PC-9 (cell line): ENCODE measurements at places on chromosomes 6 and 20. TPM values are rescaled to one million over a fixed set of nuclear protein-coding genes. Genes with fewer than 3 reads are reported as not detected.

GRCh38 chr6:36979347-36979742 is 6.7 kb downstream of the MTCH1 start:
- H3K4me3 ChIP-seq = no peak overlapping the region
- peaks cover 17% of the 10 kb centered on the region for H3K4me1 ChIP-seq
- no peak for DNase-seq
- no peaks in the 10 kb centered on the region for H3K27me3 ChIP-seq
- peaks cover 49% of the 10 kb centered on the region for H3K36me3 ChIP-seq

PBOV1 gene
- total RNA-seq = not detected in 2 replicates

- no peaks in the 10 kb centered on the region for H3K36me3 ChIP-seq
- no peak overlapping the region for H3K4me3 ChIP-seq
- H3K27me3 ChIP-seq = peaks cover 15% of the 10 kb centered on the region; the same call in 1 of the 2 replicates
- no peaks in the 10 kb centered on the region for H3K4me1 ChIP-seq
- DNase-seq = no peak
These were observed 94.5 kb upstream of the FOXP4 start for GRCh38 chr6:41451515-41452163.

DNA sequence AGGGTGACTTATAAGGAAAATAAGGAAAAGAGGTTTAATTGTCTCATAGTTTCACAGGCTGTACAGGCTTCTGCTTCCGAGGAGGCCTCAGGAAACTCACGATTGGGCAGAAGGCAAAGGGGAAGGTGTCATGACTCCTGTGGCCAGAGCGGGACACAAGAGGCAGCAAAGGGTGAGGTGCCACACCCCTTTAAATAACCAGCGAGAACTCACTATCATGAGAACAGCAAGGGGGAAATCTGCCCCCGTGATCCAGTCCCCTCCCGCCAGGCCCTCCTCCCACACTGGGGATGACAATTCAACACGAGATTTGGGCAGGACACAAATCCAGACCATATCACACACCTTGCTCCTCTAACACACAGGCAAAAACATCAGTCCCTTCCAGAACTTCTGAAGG is 254.0 kb downstream of the DLL1 start:
- H3K27ac ChIP-seq = no peak overlapping the region
- no peaks in the 10 kb centered on the region for H3K4me1 ChIP-seq
- H3K4me3 ChIP-seq = no peak overlapping the region
- no peaks in the 10 kb centered on the region for H3K36me3 ChIP-seq
- H3K27me3 ChIP-seq = peaks cover 93% of the 10 kb centered on the region

MLN gene
- not detected in 2 replicates for total RNA-seq

- no peaks in the 10 kb centered on the region for H3K27me3 ChIP-seq
- no peak overlapping the region for H3K27ac ChIP-seq
- H3K36me3 ChIP-seq = no peaks in the 10 kb centered on the region
- no peak for DNase-seq
- no peaks in the 10 kb centered on the region for H3K4me1 ChIP-seq
These were observed 824.8 kb upstream of the FLRT3 start for GRCh38 chr20:15162079-15162647.

- no peaks in the 10 kb centered on the region for H3K36me3 ChIP-seq
- no peak overlapping the region for H3K4me3 ChIP-seq
- no peak for DNase-seq
These were observed 81.8 kb upstream of the EYA4 start for GRCh38 chr6:133159255-133159795.

DNA sequence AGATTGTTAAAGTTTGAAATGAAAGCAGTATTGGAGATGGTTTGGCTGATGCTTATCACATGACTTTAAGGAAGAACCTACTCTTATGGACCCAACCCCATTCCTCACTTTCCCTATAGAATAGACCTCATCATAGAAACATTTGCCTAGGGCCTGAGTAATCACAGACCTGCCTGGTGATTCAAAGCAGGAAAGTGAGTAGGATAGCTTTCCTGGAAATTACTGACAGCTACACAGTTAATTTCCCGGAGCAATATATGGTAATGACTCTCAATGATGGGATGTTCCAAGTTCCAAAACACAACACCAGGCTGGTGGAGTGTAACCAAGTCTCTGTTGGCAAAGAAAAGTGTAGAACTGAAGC is 233.8 kb downstream of the SIM1 start:
- peak; percentile 46 for DNase-seq
- H3K27ac ChIP-seq = no peak overlapping the region
- H3K4me3 ChIP-seq = no peak overlapping the region

ENPP4 gene
- 6.2 and 7.1 TPM in 2 replicates for total RNA-seq

FAM217A gene
- not detected in 2 replicates for total RNA-seq

DNA sequence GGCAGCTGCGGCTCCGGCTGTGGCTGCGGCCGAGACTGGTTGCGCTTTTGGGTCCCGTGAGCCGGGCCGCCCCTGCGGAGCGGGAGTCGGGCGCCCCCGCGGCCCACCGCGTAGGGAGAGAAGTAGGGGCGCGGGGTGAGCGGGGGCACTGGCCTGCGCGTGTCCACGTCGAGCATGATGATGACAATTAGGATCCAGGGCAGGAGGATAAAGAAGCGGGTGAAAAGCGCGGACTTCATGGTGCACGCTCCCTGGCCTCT is 739 bp downstream of the B3GAT2 start:
- peak overlapping the region; percentile 8; the same call in 1 of the 2 replicates for H3K4me3 ChIP-seq
- H3K4me1 ChIP-seq = no peaks in the 10 kb centered on the region
- H3K36me3 ChIP-seq = no peaks in the 10 kb centered on the region

ARFGAP1 gene
- 89.0 and 101 TPM in 2 replicates for total RNA-seq

ZSCAN16 gene
- total RNA-seq = 5.6 and 5.9 TPM in 2 replicates

DNA sequence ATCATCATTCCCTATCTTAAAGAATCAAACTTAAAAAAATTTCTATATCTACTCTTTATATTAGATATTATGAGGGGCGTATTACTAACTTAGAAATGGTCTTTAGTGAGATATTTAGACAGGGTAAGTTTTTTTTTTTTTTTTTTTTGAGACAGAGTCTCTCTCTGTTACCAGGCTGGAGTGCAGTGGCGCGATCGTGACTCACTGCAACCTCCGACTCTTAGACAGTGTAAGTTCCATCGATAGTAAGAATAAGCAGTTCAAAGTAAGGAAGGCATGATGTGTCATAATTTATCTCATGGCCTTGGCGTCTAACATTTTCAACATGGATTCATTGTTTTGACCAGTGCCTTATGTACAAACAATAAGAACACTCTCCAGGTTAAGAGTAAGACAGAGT is 72.4 kb downstream of the MLIP start:
- no peak overlapping the region for H3K27ac ChIP-seq
- no peaks in the 10 kb centered on the region for H3K36me3 ChIP-seq
- no peak for DNase-seq
- no peak overlapping the region for H3K4me3 ChIP-seq

GRCh38 chr6:14217728-14218518 is 100.4 kb downstream of the CD83 start:
- H3K36me3 ChIP-seq = no peaks in the 10 kb centered on the region
- H3K4me1 ChIP-seq = no peaks in the 10 kb centered on the region
- H3K4me3 ChIP-seq = no peak overlapping the region
- DNase-seq = no peak
- H3K27me3 ChIP-seq = no peaks in the 10 kb centered on the region

CTAGE9 gene
- total RNA-seq = not detected in 2 replicates

DNA sequence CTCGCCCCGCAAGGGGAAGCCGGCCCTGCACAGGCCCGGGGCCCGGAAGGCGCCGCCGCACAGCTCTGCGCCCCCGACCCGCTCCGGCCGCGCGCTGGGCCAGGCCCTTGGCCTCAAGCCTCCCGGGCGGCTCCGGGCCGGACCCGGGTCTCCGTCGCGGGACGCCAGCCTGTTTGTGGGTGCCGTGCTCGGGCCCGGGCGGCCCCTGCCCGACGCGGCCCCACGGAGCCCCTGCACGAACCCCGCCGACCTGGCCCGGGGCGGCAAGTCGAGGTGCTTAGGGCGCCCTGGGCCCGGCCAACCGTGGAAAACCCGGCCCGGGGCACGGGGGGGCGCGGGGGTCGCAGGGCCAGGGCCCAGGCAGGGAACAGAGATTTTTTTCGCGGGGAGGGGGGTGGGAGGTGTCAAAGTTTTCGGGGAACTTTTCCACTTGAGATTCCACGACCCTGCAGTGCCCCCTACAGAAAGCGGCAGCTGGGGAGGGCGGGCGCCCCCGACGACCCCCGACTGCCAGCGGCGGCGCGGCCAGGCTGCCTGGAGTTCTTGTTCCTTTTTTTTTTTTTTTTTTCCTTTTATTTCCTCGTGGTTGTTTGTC is 805 bp upstream of the STX16 start:
- peaks cover 32% of the 10 kb centered on the region for H3K4me1 ChIP-seq
- no peaks in the 10 kb centered on the region for H3K27me3 ChIP-seq
- H3K36me3 ChIP-seq = peaks cover 8% of the 10 kb centered on the region; the same call in 1 of the 2 replicates
- peak overlapping the region; percentile 95 for H3K4me3 ChIP-seq

- H3K27ac ChIP-seq = no peak overlapping the region
- H3K4me1 ChIP-seq = no peaks in the 10 kb centered on the region
- no peak for DNase-seq
- no peaks in the 10 kb centered on the region for H3K27me3 ChIP-seq
- H3K4me3 ChIP-seq = no peak overlapping the region
- H3K36me3 ChIP-seq = no peaks in the 10 kb centered on the region
These were observed 535.0 kb downstream of the PKHD1 start for GRCh38 chr6:51552435-51552834.

ADTRP gene
- total RNA-seq = 4.1 and 7.9 TPM in 2 replicates

- DNase-seq = no peak
- H3K4me1 ChIP-seq = no peaks in the 10 kb centered on the region
- no peak overlapping the region for H3K27ac ChIP-seq
- no peaks in the 10 kb centered on the region for H3K27me3 ChIP-seq
- H3K4me3 ChIP-seq = no peak overlapping the region
- H3K36me3 ChIP-seq = no peaks in the 10 kb centered on the region
These were observed 83.0 kb downstream of the SLC22A3 start for GRCh38 chr6:160431226-160431625.

GRCh38 chr6:159999240-159999671 is 30.4 kb downstream of the IGF2R start:
- no peak overlapping the region for H3K4me3 ChIP-seq
- no peak for DNase-seq
- no peaks in the 10 kb centered on the region for H3K27me3 ChIP-seq
- peaks cover 11% of the 10 kb centered on the region; the same call in 1 of the 2 replicates for H3K36me3 ChIP-seq
- no peaks in the 10 kb centered on the region for H3K4me1 ChIP-seq

PRR18 gene
- total RNA-seq = not detected in 2 replicates

DNA sequence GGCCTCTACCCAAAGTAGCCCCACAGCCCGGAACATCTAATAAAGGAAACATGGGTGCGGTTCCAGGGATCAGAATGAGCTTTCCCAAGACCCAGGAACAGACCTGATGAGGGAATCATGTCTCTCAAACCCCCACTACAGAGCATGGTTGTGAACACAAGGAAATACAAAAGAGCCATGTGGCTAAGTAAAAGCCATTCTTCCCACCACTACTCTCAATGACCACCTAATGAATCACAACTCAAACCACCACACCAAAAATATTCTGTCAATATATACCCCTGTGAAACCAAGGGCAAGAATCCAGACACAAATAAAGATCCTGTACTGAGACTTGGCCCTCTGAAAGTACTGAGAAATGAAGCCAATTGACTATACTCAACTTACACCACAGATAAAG is 20.9 kb upstream of the COL21A1 start:
- H3K27ac ChIP-seq = no peak overlapping the region
- H3K4me3 ChIP-seq = no peak overlapping the region
- H3K4me1 ChIP-seq = no peaks in the 10 kb centered on the region
- H3K27me3 ChIP-seq = peaks cover 4% of the 10 kb centered on the region; the same call in 1 of the 2 replicates

GRCh38 chr6:160634706-160635105 is 29.4 kb downstream of the LPA start:
- H3K27ac ChIP-seq = no peak overlapping the region
- no peaks in the 10 kb centered on the region for H3K4me1 ChIP-seq
- no peaks in the 10 kb centered on the region for H3K36me3 ChIP-seq
- no peak for DNase-seq
- no peak overlapping the region for H3K4me3 ChIP-seq

DNA sequence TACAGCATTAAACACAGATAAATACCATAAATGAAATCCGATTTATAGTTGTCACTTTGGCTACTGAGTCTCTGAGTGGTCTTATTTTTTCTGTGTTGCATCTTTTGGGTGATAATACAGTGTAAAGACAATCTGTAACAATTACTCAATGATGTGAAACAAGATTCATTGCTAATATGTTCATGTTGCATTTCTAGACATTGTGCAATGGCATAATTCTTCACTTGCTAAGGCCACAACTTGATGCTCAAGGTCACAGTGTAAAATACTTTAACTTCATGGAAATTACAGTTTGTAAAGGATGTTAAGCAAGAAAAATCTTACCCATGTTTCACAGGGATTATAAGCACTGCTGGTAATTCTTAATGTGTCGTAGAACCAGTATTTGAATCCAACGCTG is 74.9 kb upstream of the SMLR1 start:
- H3K4me1 ChIP-seq = no peaks in the 10 kb centered on the region
- no peaks in the 10 kb centered on the region for H3K36me3 ChIP-seq
- no peaks in the 10 kb centered on the region for H3K27me3 ChIP-seq
- DNase-seq = no peak
- H3K27ac ChIP-seq = no peak overlapping the region
- H3K4me3 ChIP-seq = no peak overlapping the region

DNA sequence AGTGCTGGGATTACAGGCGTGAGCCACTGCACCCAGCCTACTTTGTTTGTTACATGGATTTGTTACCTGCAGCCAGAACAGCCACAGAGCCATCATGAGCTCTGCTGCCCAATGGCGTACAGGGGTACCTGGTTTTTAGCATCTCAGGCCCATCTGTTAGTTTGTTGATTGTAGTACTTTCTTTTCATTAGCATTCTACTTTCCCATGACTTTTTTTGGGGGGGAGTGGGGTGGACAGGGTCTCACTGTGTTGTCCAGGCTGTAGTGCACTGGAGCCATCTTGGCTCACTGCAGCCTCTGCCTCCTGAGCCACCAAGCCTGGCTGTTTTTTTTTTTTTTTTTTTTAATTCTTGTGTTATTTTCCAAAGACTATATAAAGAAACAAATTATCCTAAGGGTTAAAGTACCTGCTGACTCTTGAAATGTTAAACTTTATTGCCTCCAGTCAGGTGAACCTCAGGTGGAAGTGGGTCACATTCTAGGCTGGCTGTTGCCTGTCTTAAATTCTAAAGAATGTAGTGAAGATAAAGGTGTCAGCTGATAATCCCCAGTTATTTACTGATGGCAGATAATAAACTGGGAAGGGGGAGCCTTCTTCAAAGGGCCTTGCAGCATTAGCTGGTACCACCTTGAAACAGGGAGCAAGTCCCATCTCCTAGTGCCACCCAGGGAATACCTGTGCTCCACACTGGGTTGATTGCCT is 15.2 kb downstream of the NEU1 start:
- no peaks in the 10 kb centered on the region for H3K36me3 ChIP-seq
- H3K27me3 ChIP-seq = no peaks in the 10 kb centered on the region
- no peak overlapping the region for H3K4me3 ChIP-seq
- H3K4me1 ChIP-seq = no peaks in the 10 kb centered on the region
- no peak overlapping the region for H3K27ac ChIP-seq

DNA sequence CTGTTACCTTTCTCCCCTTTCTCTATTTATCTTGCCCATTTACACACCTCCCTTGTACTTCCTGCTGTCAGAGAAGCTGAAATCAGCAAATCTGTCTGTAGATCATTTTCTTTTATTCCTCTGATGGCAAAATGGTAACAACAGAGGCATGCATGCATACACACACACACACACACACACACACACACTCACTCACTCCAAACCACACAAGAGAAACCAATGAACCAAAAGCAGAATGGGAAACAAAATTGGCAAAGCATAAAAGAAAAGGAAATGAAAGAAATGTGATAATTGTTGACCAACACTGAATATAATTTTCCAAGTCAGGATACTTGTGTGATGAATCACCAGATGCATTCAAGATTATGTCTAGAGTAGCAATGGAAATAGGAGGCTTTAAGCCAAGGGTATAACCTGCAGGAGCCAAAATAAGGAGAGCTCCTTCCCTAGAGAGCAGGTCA is 172.4 kb downstream of the PLCB4 start:
- H3K36me3 ChIP-seq = no peaks in the 10 kb centered on the region
- H3K27me3 ChIP-seq = no peaks in the 10 kb centered on the region
- peak overlapping the region; percentile 38 for H3K27ac ChIP-seq
- peak; percentile 93 for DNase-seq
- H3K4me1 ChIP-seq = peaks cover 22% of the 10 kb centered on the region

TMC2 gene
- not detected in 2 replicates for total RNA-seq

ZSWIM3 gene
- 2.7 and 3.3 TPM in 2 replicates for total RNA-seq
